ENCODE measurements at places on chromosomes 2 and 18.

GRCh38 chr18:47868744-47869143, 61.7 kb downstream of the SMAD2 start:
- no peak for DNase-seq

- DNase-seq = no peak
These were observed 9.1 kb upstream of the TMEM37 start for GRCh38 chr2:119422360-119423107.

DNA sequence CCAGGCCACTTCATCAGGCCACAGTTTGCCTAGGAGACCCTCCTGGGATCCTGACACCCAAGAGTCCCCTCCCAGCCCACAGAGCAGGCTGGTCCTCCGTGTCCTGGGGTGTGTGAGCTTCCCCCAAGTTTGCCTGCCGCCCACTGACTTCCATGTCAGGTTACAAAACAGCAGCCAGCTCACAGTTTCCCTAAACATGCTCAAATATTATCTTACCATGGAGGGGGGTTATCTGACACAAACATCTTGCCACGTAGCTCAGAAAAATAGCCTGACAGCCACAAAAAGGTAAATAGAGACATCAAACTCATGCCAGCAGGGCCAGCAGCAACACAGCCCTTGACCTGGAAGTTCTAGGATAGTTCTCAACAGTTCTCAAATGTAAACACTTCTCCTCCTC, 346.5 kb downstream of the TNS1 start:
- no peak for DNase-seq

DNA sequence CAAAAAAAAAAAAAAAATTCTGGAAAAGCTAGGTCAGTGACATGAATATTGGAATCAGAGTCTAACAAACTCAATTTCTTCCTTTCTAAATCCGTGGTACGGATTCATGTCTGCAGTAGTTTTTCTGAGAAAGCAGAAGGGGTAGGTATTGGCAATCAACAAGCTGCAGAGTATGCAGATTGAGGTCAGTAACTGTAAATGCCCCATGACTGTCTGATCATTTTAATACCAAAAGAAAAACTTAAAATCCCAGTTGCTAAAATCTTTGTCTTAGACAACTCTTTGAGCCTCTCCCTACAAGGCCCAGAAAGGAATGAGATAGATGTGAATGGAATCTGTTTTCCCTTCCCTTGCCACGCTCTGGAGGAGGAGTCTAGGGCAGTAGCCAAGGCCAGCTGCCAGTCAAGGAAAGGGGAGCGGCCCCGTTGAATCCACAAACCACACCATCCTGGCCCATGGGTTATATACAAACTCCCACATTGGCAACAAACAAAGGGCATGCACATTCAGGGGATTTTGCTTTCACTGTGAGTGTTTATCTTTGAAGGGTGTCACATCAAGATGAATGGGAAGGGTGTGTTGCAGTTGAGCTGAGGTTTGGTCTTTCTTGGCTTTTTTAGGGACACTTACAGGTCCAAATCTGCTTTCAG, 6.1 kb upstream of the CASP8 start:
- no peak for DNase-seq

GRCh38 chr2:143475041-143475776, 346.0 kb downstream of the ARHGAP15 start:
- DNase-seq = no peak

- DNase-seq = no peak
These were observed 679.3 kb downstream of the NR4A2 start for GRCh38 chr2:155653176-155653575.

GRCh38 chr2:179344970-179345369, 80.3 kb upstream of the SESTD1 start:
- no peak for DNase-seq

GRCh38 chr2:127884436-127884835, 1.3 kb downstream of the AMMECR1L start:
- DNase-seq = no peak

DNA sequence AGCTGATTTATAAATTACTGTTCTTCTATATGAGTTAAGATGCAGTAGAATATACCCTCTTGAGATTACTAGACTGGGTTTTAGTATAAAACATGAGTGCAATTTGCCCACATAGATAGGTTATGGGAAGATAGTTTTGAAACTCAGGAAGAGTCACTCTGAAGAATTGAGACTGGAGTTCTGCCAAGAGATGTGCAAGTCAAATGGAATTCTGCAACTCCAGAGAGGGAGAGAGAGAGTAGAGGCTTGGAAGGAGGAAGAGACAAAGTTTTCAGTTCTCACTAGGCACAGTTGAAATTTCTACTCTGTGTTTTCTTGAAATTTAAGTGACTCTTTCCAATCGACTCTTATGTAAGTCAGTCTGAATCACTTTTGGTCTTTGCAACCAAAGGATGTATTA, 878.8 kb downstream of the TSN start:
- no peak for DNase-seq

- no peak for DNase-seq
These were observed 492.4 kb upstream of the LRATD1 start for GRCh38 chr2:14140009-14140550.

DNA sequence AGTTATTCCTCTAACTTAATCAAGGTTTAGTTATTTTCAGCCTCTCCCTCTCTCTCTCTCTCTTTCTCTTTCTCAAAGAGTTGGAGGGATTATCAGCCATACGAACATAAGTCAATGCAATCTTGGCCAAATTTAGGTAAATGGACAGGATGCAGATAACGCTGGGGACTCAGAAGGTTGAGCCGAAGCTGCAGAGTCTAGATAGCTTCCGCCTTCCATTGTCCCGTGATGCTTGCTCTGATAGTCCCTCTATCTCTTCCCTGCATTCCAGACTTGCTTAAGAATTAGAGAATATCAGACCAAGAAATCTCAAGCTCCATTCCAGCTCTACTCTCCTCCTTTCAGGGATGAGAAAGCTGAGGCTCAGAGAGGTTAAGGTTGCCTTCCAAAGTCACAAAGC, 502.8 kb upstream of the TNP1 start:
- DNase-seq = no peak

- no peak for DNase-seq
These were observed 32.5 kb downstream of the ODC1 start for GRCh38 chr2:10415640-10416039.

DNA sequence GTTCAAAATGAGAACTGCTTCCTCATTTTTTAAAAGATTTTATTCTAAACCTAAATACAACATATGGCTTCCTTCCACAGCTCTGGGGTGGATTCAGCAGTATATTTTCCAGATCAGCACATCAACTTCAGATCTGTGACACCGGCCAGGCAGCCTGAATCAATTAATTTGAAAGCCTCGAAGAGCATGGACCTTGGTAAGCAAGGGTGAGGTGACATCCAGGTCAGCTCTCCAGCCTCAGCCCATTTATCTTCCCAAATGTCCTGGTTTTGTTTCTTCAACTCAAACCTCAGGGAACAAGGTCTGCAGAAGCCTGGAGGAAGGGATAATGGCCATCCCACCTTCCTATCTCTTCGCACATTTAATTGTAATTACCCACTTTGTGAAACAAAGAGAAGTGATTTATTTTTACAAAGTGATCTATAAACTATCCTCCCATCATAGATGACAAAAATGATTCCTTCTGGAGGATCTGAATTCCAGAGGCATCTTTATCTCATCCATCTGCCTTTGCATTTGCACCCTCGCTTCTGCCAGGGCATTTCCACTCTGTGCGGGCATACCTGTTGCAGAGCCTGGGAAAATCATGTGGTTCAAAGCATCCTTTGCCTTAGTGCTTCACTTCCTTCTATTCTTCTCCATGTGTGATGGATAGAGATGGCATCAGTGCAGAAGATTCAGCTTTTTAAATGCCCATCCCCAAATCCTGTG, 489.0 kb upstream of the NRP2 start:
- no peak for DNase-seq

- DNase-seq = no peak
These were observed 1.8 kb downstream of the TLK1 start for GRCh38 chr2:171158790-171159371.

DNA sequence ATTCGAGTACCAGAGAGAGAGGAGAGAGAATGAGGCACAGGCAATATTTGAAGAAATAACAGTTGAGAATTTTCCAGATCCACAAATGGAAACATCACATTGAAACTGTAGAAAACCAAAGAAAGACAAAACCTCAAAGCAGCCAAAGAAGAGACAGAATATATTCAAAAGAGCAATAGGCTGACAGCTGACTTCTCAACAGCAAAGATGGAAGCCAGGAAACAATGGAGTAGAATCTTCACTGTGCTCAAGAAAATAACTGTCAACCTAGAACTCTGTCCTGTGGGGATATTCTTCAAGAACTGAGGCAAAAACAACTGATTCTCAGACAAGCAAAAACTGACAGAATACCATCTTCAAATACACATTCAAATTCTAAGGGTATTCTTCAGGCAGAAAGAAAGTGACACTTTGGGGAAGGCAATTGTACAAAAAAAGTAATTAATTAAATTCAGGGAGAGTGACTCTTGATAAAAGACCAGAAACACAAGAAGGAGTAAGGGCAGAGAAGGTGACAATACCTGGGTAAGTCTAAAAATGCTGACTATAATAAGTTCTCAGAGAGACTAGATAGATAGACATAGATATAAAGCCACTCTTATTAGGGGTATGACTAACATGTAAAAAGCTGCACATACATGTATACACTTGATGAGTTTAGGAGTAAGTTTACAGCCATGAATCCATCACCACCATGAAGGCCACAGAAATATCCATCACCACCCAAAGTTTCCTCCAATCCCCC, 25.6 kb downstream of the ANKMY1 start:
- DNase-seq = no peak

- DNase-seq = no peak
These were observed 93.0 kb downstream of the MAPRE2 start for GRCh38 chr18:35134190-35134730.

- DNase-seq = no peak
These were observed 698.7 kb downstream of the TDRD15 start for GRCh38 chr2:21822505-21822904.

- DNase-seq = no peak
These were observed 710 bp downstream of the LMAN2L start for GRCh38 chr2:96739076-96739632.

- no peak for DNase-seq
These were observed 92.1 kb downstream of the PTGR3 start for GRCh38 chr18:75116809-75117208.

DNA sequence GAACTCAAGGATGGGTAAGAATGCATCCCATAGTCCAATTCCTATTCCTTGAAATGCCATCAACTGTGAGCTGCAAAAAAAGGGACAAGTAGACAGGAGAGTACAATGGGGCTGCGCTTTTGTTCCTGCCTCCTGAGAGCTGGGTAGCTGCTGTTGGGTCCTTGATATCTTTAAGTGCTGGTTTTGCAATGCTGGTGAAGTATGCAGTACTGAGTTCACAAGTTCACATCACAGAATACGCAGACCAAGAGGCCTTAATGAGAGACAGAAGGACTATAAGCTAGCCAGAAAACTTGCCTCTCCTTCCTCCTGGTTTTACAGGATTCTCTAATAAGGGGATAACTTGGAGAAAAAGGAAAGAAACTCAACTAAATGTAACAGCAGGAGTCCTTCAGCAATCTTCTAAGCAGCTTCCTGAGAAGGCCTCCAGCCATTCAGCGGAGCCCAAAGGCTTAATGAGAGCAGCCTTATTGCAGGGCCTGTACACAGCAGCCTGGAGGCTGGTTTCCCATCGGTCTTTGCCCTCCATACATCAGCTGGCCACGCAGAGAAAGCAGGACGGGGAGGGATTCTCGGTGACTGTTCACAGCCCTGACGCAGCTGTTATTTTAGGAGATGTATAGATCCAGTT, 293.1 kb downstream of the CDCA7 start:
- no peak for DNase-seq

GRCh38 chr18:23563377-23564043, 22.8 kb downstream of the NPC1 start:
- no peak for DNase-seq

DNA sequence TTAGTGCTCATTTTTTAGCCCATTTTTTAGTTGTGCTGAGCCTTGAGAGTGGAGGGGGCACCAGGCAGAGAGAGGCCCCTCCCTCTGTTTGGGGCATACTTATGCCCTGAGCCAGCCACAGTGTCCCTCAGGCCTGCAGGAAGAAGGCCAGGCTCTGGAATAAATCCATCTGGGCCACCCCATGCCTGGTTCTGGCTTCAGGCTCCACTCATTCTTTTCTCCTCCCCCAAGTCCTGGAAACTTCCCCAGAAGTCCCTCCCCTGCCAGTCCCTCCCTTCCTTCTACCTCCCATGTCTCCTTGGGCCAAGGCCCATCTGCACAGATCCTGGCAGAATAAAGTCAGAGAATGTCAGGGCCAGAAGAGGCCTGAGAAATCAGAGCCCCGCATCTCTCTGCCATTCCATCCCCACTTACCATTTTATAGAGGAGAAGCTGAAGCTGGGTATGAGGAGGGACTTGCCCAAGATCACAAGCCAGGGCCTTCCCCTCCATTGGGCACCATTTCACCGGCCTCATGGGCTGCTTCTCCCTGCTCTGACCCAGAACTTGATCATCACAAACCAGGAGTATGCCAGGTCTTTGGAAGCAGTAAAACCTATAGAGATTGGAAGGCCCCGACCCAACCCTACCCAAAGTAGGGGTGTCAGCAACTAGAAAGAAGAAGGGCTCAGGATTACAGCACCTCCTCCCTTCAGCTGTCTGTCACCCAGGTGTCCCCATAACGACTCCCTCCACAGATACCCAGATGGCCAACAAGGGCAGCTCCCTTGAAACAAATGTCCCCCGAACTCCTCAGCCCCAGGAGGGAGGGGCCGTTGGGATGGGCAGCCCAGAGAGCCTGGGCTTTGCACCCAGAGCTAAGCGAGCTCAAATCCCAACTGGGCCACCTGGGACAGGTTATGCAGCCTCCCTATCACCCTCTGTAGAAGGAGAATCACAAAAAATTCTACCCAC, 108.4 kb downstream of the POLR1A start:
- no peak for DNase-seq

GRCh38 chr18:13039806-13040205, 48.6 kb downstream of the CEP192 start:
- no peak for DNase-seq

DNA sequence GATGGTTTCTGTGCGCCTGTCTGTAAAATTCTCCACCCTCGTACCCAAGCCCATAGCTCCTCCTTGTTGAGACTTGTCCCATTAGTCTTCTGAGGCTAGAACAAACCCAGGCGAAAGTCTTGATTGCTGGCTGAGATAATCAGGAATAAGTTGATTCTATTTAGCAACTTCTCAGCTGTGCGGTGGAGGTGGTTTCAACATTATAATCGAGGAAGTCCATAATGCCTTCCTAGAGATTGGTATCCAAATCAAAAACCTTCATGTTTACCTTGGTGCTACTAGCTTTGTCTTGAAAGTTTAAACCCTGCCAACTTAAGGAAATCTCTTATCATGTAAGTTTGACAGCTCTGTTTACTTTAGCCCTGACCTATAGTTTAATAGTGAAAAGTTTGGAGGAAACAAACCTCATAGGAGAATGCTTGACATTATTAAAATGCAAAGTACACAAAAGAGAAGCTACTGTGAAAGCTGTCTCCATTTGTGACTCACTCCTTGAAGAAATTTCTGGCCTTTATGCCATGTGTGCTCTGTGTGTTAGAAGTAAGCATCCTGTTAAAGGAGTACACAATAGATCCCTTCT, 36.6 kb upstream of the DSC1 start:
- no peak for DNase-seq

DNA sequence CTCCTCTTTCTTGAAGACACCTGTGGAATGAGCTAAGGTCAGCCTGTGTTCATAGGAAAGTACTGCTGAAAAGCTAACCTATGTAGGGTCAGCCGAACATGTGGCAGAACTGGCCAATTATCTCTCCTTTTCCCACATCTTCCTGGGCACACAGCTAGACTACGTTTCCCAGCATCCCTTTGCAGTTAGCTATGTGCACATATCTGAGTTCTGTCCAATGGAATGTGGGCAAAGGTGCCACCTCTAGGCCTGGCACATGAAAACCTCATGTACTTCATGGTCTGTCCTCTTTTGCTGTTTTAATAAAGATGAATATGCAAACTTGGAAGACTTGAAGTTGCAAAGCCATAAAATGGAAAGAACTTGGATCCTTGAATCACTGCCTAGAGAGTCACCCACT, 352.6 kb downstream of the TNS1 start:
- no peak for DNase-seq

Measured in T-helper 17 cell (primary cell).